ENCODE measurements at places on chromosomes 1 and 21. TPM values are rescaled to one million over a fixed set of nuclear protein-coding genes. Genes with fewer than 3 reads are reported as not detected.

DNA sequence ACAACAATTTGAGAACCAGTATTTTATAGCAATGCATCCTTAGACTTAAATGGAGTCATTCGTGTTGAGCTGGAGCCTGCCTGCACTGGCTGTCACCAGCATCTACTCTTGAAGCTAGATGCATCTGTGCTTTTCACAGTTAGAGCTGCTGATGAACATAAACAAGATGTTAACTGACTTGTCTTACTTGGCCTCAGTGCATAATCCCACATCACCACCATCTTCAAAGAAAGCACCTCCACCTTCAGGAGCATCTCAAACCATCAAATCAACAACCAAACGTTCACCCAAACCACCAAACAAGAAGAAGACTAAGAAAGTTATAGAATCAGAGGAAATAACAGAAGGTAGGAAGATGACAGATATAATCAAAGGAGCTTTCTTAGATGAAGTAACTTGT lies 71.1 kb downstream of the TPR start:
- no peak for DNase-seq

- no peak for DNase-seq
Observed at GRCh38 chr1:176560681-176561080, 97.7 kb downstream of the PAPPA2 start.

- no peak for DNase-seq
Observed at GRCh38 chr1:97780884-97781283, 139.9 kb downstream of the DPYD start.

DNA sequence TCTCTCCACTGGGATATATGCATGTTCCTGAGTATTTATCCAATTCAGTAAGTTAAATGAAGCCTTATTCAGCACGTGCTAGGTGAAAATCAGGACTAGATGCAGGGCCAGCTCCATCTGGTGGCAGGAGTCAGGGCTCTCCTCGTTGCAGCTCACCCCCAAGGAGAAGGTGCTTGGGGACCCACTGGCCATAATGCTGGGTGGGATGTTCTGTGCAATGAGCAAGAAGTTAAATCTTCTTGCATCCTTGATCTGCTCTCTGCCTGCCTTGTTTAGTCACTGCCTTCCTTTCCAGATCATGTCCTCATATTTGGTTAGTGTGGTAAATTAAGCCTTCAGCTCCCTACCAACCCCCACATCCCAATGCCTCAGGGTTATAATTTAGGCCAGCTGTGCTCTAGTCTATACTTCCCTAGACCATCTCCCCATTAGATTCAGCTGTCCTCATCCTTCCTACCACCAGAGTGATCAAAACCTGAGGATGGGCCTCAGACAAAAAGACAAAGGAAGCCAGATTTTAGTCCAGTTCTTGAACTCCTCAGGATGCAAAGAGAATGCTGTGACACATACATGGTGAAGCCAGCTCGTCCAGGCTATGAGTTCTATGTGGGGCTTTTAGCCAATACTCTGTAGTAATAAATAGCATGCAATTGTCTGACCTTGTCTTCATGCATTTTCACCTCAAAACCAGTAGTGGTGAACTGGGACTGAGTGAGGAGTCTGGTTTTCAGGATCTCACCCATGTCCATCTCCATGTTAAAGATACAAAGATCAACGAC lies 55.9 kb downstream of the SEC16B start:
- peak; percentile 20 for DNase-seq

Gene TTC22
- not detected for polyA plus RNA-seq

DNA sequence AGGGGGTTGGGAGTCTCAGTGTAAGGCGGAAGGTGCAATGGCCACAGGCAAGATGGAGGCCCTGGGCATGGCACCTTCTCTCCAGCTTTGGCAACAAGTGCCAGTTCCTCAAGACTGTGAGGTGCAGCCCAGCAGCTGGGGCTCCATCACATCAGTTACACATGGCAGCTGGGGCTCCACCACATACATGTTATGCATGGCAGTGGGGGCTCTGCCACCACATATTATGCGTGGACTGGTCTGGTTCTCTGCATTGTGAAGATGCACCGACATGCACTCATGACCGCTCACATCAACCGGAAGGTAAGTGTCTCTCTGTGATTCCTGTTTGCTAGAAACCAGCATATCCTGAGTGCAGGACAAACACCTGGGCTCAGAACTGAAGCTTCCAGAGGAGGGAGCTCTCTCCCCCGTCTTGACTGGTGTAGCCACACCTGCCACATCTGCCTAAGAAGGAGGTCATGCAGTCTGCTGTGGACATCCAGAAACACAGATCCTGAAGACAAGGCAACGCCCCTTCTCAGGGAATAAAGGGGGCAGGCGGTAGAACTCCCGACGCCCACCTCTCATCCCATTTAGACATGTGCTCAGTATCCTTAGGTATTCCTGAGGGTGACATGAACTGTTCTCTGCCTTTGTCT lies 104.1 kb upstream of the TMPRSS2 start:
- peak; percentile 67 for DNase-seq

Gene TAL1
- polyA plus RNA-seq, result not detected

- peak; percentile 37 for DNase-seq
Observed at GRCh38 chr1:221089273-221089672, 210.0 kb downstream of the HLX start.

Gene OPRD1
- not detected for polyA plus RNA-seq

DNA sequence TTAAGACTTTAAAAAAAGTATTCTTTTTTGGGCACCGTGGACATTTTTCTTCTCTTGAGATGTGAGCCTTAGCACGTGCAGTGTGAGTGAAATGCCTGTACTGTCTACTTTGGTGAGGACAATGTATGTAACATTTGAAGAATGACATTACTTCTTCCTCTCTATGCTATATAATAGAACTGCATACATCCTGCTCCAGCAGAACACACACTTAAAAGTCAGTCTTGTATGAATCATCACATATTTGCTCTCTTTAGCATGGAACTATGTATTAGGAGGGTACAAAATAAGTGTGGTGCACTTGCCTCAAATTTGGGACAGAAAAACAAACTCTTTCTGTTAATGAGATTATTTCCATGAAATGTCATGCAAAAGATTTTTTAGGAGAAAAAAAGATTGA lies 358.4 kb upstream of the SGIP1 start:
- no peak for DNase-seq

DNA sequence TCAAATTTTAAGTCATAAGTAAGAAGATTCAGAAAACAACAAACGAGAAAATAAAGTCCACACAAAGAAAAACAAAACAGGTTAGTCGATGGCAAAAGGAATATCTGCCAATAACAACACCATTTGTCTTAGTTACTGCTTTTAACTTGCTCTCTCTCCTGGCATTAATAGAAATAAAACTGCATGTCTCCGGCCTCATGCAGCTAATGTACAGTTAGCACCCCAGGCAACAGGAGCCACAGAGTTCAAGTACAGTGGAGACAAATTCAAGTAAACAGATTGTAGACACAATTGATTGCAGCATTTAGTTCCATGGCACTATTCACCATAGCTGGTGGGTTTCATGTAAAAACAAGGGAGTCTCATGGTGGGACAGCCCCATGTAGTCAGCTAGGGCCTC lies 33.5 kb downstream of the SUSD4 start:
- DNase-seq, result no peak

GRCh38 chr1:9615316-9616063 lies 26.8 kb downstream of the TMEM201 start:
- peak; percentile 65 for DNase-seq

GRCh38 chr1:67642629-67643028 lies 42.4 kb upstream of the GADD45A start:
- no peak for DNase-seq

Gene TMEM269
- 0.21 TPM for polyA plus RNA-seq

DNA sequence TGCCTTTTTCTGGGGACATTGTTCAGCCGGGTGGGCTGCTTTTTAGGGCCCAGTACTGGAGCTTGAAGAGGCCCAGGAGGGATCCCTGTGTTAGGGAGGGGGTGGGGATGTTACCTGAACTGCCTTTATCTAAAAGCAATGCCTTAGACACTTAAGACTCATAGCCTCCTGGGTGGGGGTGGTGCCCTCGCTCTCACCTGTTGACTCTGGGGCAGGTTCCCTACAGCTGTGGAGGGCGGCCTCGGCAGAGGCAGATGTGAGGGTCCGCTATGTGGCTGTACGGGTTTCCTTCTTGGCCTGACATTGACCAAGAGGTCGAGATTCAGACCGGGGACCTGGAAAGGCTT lies 716 bp downstream of the INAVA start:
- DNase-seq, result no peak

DNA sequence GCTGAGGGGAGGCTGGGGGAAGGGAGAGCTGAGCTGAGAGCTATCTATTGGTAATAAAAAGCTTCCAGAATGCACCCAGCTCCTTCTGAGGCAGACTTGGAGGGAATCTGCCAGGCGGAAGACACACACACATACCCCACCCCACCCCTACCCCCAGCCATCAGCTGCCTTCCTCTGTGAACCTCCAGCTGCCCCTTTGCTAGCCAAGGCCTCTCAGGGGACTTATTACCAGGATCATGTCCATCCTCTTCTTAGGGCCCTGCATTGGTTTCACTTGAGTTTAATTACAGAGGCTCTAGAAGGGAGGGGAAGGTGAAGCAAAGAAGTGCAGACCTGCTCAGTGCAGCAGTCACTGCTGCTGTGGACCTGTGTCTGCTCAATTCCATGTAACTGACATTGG lies 156.4 kb downstream of the OMA1 start:
- no peak for DNase-seq

DNA sequence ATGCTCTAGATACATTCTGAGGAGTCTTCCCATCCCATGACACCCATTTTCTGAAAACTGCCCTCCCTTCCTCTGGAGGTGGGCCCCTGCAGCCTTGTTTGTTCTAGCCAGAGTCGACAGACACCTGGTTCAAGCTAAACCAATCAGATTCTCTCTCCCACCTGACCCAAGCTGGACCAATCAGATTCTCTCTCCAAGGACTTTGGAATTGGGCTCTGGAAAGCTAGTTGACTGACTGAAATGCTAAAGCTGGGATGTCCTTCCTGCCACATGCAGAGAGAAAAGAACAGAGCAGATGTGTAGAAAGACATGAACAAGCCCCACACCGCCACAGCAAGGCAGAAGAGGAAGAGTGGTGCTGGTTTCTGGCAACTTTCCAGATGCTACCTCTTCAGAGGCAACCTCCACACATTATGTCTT lies 24.6 kb downstream of the ASAP3 start:
- DNase-seq, result no peak

Gene F5
- 0.04 TPM for polyA plus RNA-seq

DNA sequence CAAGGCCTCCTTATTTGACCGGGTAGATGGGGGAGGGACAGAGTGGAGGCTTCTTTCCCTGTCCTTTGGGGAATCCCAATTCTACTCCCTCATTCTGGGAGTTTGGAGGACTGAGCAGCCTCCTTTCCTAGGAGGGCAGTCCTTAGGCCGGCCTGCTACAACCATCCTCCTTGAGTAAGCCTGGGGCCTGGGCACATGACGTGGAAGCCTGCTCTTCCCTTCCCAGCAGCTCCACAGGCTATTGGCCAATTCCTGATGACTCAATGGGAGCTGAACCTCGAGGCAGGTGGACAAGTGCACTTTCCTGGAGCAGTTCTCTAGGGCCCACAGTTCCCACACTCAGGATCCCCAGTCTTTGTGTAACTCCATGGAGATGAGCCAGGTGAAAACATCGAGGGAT lies 3.1 kb downstream of the KCNA10 start:
- DNase-seq, result no peak

GRCh38 chr1:179095377-179095776 lies 13.5 kb downstream of the TOR3A start:
- no peak for DNase-seq

Gene CD34
- 0.05 TPM for polyA plus RNA-seq

DNA sequence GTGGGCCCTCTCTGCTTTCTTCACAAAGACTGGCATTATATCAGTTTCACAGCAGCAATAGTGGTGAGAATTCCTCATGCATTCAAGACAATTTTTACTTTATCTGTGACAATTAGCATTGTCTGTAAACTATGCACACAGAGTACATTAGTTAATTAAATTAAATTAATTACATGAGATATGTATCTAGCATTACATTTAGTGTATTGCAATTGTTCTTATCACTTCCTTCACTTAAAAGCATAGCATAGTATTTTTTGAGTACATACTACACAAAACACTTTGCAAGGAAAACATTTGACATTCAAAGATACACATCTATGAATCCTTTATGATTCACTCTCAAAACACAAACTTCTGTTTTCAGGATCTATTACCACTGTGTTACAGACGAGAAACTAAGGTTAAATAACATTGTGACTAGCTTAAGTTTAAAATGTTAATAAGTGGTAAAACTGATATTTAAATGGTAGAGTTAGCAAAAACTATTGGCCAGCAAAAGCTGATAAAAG lies 1542.6 kb downstream of the PLA2G4A start:
- DNase-seq, result no peak

- no peak for DNase-seq
Observed at GRCh38 chr1:213986925-213987250, 885 bp upstream of the PROX1 start.

DNA sequence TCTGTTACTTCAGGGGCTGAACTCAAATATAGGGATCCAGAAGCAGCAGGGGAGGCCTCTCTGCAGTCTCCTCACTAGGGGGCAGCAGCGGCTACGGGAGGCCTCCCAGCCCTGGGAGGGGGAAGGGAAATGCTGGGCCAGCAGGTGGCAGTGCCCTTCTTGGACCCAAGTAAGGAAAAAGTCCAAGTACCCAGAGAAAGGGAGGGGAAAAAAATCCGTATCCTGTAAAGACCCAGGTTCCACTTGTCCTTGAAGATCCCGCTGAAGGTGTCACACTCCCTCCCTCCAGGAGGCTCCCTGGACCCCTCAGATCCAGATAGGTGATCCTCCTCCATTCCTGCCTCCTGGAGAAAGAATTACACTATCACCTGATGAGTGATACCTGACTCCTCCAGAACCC lies 14.1 kb upstream of the NUAK2 start:
- DNase-seq, result peak; percentile 89

Gene PRELP
- not detected for polyA plus RNA-seq

Gene FMO4
- polyA plus RNA-seq, result 0.43 TPM

DNA sequence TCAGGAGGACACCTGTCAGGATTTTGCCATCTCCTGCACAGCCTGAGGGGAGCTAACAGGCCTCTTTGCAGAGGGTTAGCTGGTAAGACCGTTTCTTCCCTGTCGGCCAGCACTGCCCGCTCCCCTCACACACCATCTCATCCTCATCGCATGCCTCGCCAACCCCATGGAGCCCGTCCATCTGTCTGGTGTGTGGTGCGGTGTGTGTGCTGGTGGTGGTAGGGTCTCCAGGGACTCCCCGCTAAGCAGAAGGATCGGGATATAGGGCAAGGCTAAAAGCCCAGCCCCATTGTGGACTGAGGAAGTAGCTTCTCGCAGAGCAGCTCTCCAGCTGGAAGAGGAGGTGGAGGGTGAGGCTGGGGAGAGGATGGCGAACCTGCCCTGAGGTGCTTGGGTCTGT lies 6.8 kb upstream of the SFN start:
- no peak for DNase-seq

Gene GCSAML
- polyA plus RNA-seq, result not detected

Gene TRIM58
- not detected for polyA plus RNA-seq

DNA sequence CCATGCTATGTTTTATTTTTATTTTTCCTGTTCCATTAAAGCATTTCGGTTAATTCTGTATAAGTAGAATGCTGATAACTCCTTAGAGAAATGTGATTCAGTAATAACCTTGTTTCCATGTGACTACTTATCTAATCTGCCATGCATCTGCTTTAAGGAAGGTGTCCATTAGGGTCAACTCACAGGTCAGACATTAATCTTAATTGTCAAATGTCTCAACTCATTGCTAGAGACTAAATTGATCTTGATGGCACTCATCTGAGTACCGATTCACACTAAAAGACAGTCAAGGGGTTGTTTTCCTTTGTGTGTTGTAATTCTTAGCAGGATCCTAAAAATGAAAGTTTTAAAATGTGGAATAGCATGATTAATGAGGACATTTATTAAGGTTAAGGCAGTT lies 41.8 kb downstream of the ITSN1 start:
- no peak for DNase-seq

Measured in A549 (cell line).